HTR-8/SVneo (cell line): ENCODE measurements at places on chromosomes 2 and 18.

GRCh38 chr18:70195014-70195614 lies 10.4 kb downstream of the RTTN start:
- DNase-seq: no peak

- no peak for DNase-seq
These were observed 166.0 kb downstream of the NCK2 start for GRCh38 chr2:105910497-105911238.

DNA sequence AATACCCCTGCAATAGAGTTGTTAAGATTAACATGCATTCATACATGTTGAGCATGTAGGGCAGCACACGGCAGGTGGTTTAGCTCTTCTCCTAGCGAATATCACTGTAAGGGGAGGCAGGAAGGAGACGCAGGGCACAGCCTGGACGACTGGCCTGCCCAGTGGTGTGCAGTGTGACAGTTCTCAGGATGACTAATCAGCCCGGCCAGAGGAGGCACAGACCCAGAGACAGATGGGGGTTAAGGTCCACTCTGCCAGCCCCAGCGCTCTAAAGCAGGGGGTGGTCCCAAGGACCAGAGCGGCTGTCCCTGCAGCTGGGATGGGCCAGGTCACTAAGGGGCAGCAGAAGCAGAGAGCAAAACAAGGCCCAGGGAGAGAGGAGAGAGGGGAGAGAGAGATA lies 63.7 kb downstream of the RNF152 start:
- no peak for DNase-seq

GRCh38 chr18:57095884-57096283 lies 51.0 kb upstream of the BOD1L2 start:
- DNase-seq: no peak

- no peak for DNase-seq
These were observed 230.8 kb downstream of the GULP1 start for GRCh38 chr2:188522517-188522916.

- DNase-seq: no peak
These were observed 138.6 kb downstream of the DNER start for GRCh38 chr2:229575569-229576315.

GRCh38 chr2:189681903-189682302 lies 7.4 kb downstream of the ANKAR start:
- DNase-seq: no peak

DNA sequence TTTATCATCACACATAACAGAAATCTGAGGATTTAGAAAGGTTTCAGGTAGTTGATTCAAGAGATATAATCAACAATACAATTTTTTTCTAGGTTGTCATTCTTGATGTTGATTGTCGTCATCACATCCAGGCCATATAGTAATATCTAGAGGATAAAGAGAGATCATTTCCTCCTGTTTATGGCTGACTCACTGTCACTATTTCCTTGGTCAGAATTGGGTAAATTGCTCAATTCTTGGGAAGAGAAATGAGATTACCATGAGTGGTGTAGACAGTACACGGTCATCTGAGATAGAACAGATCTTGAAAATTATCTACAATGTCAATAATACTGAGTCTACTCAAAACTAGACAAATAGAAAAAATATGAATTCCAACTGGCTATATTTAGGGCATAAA lies 78.8 kb downstream of the ZNF804A start:
- no peak for DNase-seq

- no peak for DNase-seq
These were observed 186.8 kb downstream of the ZNF521 start for GRCh38 chr18:25164848-25165811.

GRCh38 chr18:13257361-13257980 lies 38.9 kb downstream of the LDLRAD4 start:
- DNase-seq: no peak

GRCh38 chr2:155162494-155162893 lies 464.0 kb downstream of the KCNJ3 start:
- DNase-seq: no peak

- no peak for DNase-seq
These were observed 13.3 kb upstream of the FAP start for GRCh38 chr2:162256591-162256991.

DNA sequence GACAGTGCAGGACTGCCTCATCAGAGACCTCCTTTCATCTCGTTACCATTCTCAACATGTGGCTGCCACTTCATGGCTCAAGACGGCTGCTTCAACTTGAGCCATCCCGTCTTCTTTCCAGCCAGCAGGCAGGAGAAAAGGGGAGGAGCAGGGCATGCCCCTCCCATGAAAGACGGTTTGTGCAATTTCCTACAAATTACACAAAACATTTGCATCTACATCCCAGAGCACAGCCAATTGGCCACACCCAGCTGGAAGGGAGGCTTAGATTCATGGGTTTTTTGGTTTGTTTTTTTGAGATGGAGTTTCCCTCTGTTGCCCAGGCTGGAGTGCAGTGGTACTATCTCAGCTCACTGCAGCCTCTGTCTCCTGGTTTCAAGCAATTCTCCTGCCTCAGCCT lies 11.8 kb downstream of the UCN start:
- DNase-seq: no peak

- DNase-seq: no peak
These were observed 3.7 kb downstream of the ACKR3 start for GRCh38 chr2:236573066-236573929.

DNA sequence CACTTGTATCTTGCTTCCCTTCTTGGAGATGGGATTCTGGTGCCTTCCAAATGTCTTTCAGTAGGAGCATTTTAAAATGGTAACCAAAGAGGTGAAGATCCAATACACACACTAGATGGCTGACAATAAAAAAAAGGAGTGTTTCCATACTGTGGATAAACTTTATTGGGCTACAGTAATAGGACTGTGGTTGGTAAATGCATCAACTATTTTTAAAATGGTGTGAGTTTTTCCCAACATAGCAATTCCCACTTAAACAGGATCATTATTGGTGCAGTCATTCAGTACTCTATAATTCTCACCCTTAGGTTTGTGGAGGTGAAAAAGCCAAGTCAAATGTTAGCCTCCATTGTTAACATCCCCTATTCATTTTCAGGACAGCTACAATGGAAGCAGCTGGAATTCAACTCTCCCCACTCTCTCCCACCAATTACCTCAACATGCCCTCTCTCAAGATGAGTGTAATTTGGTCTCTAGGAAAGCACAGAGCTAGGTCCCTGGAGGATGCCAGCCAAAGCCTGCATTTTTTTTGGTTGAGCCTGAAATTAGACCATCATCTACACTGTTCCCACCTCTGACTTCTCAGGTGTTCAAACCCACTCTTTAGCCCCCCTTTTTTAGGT lies 273.3 kb downstream of the TCF4 start:
- no peak for DNase-seq

DNA sequence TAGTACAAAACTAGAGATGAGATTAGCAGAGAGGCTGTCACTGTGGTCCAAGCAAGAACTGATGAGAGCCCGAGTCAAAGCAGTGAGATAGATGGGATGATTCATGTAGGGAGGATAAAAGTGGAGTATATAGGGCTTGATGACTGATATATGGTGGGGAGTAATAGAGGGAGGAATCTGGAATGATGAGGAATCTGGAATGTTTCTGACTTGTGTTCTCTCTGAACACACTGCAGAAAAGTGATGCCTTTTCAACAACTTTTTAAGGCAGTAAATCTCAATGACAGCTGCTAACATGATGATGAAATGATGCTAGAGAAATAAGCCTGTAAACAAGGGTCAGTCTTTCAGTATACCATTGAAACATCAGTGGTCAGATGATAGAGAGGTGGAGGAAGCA lies 143.5 kb upstream of the SP5 start:
- DNase-seq: no peak

DNA sequence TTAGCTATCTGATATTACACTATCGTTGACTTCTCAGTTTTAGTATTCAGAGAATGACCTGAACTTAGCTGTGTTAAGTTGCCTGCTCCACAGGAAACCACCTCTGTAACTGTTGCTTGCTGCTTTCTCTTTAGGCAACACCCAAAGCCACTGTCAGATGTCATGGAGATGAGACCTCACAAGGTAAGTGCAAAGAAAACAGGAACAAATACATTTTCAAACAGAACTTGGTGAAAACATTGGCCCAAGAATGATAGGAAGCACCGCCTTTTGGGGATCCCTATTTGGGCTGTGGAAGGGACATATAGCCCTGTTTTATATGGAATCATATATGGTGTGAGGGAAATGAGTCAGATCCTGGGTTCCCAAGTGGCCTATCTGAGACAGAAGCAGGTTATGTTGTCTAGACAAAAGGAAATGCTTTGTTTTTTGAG lies 143.4 kb downstream of the UBE2E3 start:
- DNase-seq: no peak

DNA sequence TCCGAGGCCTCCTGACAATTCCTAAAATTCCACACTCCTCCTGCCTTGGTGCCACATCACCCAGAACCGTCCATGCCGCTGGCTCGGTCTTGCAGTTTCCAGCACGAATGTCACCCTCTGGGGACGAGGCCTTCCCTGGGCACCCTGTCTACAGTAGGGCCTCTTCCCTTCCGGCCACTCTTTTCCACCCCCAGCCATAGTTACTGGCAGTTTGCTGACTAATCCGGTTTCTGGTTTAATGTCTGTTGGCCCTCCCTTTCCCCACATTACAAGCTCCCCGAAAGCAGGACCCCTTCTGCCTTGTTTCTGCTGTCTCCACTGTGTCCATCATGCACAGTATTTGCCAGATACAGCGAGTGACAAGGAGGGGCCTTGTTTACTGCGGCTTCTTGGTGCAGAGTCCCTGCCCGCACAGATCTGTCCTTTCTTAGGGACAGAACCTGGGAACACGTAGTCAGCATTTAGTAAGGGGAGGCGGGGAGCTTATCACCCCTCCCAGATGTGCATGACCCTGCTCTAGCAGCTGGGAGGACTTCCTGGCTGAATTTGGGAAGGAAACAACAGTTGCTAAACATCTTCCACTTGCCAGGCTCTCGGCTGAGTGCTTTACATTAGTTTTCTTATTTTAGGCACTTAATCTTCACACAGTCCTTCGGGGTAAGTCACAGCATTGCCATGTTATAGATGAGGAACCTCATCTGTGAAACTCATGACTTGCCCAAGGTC lies 23.6 kb upstream of the CATIP start:
- DNase-seq: no peak

- no peak for DNase-seq
These were observed 9.4 kb upstream of the IL1RL1 start for GRCh38 chr2:102301867-102302362.

- no peak for DNase-seq
These were observed 324.5 kb upstream of the MYT1L start for GRCh38 chr2:2655453-2656114.

GRCh38 chr18:36035253-36035652 lies 32.1 kb downstream of the RPRD1A start:
- no peak for DNase-seq
